ENCODE measurements at places on chromosomes 11 and 22. TPM values are rescaled to one million over a fixed set of nuclear protein-coding genes. Genes with fewer than 3 reads are reported as not detected.

Gene CNIH2
- total RNA-seq, result 5.0 TPM

GRCh38 chr11:20114588-20114987 lies 45.7 kb downstream of the DBX1 start:
- peaks cover 68% of the 10 kb centered on the region for H3K4me1 ChIP-seq
- no peak for DNase-seq
- H3K27me3 ChIP-seq, result no peaks in the 10 kb centered on the region
- no peak overlapping the region for H3K4me3 ChIP-seq

DNA sequence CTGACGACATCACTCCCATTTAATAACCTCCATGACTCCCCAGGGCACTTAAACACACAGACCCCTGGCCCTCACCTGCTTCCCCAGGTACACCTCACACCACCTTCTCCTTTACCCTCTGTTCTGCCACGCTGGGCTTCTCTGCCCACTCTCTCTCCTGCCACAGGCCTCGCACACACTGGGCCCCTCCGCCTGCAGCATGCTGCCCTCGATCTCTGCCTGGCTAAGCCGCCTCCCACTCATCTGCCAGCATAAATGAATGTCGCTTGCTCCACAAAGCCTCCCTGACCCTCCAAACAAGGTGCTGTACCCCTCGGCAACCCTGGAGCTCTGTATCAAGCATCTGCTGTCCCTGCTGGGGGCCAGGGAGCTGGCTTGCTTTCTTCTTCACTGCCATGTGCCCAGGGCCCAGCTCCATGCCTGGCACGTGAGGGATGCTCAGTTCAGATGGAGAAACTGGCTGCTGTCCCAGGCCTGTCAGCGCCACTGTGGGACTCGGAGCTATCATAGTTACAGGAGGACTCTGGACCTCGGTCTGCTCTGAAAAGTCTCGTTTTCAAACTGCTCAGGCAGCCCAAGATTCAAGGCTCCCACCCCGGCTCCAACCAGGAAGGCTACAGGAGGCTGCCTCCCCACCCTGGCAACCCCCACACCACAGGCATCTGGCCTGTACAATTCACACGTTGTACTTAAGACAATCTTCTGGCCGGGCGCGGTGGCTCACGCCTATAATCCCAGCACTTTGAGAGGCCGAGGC lies 11.9 kb downstream of the TTLL1 start:
- no peaks in the 10 kb centered on the region for H3K4me1 ChIP-seq
- H3K4me3 ChIP-seq, result no peak overlapping the region
- DNase-seq, result no peak

DNA sequence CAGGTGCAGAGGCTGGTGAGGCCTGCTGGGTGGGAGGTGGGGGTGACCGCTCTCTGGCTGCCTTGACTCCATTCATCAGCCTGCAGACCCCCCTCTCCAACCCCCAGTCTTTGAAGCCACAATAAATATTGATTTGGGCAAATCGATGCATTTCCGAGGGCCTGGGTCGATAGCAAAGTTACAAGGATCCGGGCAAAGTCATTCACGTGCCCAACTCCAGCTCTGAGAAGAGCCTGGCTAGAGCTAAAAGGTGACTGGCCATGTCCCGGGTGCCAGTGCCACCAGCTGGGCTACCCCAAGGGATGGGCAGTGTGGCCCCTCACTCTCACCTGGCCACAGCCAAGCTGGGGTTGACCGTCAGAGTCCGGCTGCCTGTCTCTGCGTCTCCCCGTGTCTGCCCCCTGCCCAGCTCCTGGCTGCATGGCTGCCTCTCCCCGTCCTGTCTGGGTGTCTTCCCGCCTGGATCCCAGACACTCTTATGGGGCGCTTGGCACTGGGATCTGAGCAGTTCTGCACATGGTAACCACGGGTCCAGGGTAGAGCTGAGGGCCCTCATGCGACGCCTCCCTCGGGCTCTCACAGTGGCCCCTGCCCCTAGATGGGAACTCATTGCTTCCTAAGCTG lies 46.7 kb upstream of the CCDC188 start:
- no peak overlapping the region for H3K27ac ChIP-seq
- H3K36me3 ChIP-seq, result no peaks in the 10 kb centered on the region
- H3K4me1 ChIP-seq, result no peaks in the 10 kb centered on the region
- no peak for DNase-seq

DNA sequence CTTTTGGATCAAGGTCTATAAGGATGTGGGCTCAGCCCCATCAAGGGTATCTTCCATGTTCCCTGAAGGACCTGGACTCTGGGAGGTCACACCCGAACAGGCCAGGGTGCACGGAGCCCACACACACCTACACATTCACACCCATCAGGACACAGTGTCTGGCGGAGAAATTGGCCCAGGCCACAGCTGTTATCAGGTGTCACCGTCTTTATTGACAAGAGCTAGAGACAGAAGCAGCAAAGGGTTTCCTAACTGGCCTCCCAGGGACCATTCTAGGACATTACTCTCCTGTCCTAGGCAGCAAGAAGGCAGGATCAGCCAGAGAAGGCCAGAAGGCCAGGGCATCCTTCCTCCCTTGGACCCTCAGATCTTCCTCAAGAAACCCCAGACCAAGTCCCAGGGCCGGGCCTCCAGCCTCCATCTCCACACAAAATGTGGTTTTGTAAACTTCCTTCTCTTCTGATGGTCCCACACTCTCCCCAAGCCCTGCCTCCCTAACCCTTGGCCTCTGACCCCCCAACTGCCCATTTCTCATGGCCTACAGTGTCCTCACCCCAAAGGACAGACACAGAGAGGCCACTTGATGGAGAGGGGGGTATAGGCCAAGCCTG lies 8.1 kb downstream of the SSTR3 start:
- no peaks in the 10 kb centered on the region for H3K27me3 ChIP-seq
- H3K36me3 ChIP-seq, result no peaks in the 10 kb centered on the region
- peaks cover 3% of the 10 kb centered on the region for H3K4me1 ChIP-seq
- no peak overlapping the region for H3K27ac ChIP-seq

GRCh38 chr22:31618471-31619176 lies 43.4 kb downstream of the PISD start:
- peaks cover 11% of the 10 kb centered on the region for H3K36me3 ChIP-seq
- H3K27ac ChIP-seq, result peak overlapping the region; percentile 14
- no peaks in the 10 kb centered on the region for H3K4me1 ChIP-seq
- no peak for DNase-seq
- H3K4me3 ChIP-seq, result no peak overlapping the region
- H3K27me3 ChIP-seq, result no peaks in the 10 kb centered on the region

DNA sequence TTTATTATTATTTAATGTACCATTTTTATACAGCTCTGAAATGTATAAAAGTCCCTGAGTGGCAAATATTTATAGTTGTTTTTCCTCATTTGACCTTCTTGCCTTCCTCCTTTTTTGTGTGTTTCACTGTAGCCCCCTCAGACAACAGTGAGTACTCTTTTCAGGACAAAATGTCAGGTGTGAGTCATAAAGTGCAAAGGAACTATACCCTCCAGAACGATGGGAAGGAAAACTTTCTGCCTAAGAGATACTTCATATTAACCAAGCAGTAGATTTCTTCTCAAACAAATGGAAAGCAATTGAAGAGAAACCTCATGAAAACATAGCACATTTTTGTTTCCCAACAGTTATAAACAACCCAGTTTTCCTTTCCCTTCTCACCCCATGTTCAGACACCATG lies 16.1 kb upstream of the MS4A7 start:
- no peaks in the 10 kb centered on the region for H3K36me3 ChIP-seq
- no peak for DNase-seq
- peaks cover 14% of the 10 kb centered on the region for H3K27me3 ChIP-seq

DNA sequence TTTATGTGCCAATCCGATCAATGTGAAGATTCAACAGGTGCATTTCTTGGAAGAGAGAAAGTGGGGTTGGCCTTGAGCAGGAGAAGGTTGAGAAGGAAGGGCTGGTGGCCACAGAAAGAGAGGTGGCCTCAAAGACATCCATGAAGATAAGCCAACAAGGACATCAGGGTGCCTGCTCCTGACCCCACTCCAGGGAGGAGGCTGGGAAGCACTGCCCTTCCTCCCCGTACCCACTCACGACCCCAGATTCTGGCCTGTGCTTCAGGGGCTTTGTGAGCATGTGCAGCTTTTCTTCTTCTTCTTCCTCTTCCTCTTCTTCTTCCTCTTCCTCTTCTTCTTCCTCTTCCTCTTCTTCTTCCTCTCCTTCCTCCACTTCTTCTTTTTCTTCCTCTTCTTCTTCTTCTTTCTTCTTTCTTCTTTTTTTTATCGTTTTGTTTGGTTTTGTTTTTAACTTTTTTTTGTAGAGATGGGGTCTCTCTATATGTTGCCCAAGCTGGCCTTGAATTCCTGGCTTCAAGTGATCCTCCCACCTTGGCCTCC lies 30.3 kb downstream of the DKK3 start:
- peak; percentile 65 for DNase-seq
- H3K36me3 ChIP-seq, result peaks cover 12% of the 10 kb centered on the region
- peaks cover 97% of the 10 kb centered on the region for H3K4me1 ChIP-seq

DNA sequence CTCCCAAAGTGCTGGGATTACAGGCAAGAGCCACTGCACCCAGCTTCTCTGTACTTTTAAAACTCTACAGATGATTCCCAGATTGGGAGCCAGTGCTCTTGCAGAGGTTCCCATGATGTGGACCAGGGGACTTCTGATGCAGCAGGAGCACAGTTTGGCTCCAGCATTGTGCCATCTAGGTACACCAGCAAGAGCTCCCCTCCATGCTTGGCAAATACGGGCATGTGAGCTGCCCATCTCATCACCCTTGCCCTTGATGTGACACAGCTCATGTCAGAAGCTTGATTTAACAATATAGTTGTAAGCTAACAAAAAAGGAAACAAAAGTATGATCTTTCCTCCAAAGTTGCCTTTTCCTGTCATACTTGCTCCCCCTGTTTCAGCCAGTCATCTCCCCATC lies 28.7 kb downstream of the SNU13 start:
- no peak for DNase-seq
- no peak overlapping the region for H3K4me3 ChIP-seq
- H3K36me3 ChIP-seq, result peaks cover 43% of the 10 kb centered on the region
- H3K4me1 ChIP-seq, result no peaks in the 10 kb centered on the region
- H3K27me3 ChIP-seq, result no peaks in the 10 kb centered on the region

DNA sequence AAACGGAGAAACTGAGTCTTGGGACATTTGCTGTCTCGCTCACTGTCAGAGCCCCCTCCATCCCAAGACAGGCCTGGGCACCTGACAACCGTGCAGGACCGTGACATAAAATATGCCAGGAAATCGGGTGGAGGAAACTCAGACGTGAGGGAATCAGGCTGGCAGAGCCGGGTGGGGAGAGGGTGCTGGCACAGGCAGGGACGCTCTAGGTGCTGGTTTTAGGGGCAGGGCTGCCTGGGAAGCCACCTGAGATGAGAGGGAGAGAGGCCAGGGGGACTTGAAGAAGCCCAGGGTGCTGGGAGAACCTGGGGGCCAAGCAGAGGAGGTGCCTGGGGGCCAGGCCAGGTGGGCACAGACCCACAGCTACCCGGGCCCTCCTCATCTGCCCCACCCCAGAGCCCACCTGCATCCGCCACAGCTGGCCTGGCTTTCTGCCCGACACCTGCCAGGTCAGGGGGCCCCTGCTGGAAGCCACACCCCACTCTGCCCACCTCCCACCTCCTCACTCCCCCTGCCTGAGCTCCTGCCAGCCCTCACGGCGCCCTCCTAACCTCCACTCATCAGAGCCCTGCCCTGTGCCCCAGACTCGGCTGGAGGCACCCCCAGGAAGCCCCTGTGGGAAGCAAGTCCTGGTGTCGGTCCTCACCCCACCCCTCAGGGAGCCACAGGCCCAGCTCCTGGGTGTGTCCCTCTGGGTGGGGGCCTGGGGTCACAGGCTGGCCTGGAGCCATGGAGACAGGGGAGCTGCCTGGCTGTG lies 27.3 kb upstream of the MUC5AC start:
- no peaks in the 10 kb centered on the region for H3K4me1 ChIP-seq
- no peak for DNase-seq
- no peak overlapping the region for H3K27ac ChIP-seq
- peaks cover 9% of the 10 kb centered on the region for H3K36me3 ChIP-seq

Data from osteocyte (in vitro differentiated cells).